ENCODE measurements at places on chromosomes 6 and 20.

DNA sequence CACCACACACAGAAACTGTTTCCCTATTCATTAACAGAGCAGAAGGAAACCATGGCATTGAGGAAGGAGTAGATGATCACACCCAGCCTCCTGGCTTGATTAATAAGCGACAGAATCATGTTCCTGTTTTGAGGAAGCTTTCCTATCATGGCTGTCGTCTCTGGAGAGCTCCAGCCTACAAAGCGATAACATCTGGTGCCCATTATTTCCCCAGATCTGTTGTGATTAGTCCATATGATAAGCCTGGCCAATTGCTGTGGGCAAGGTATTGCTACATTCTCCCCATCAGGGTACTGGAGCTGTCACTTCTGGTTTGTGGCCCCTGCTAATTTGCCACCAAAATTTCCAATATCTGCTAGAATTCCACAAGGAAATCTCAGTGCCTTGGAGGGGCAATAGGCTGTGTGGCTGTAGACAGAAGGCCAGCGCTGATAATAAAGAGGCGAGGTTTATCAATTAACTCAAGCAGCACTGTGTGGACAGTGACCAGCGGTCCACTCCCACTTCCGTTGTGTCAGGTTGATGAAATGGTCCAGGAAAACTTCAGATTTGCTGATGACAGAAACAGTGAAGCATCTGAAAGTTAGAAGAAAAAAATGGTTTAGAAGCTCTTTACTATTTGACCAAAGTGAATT, 66.4 kb downstream of the OLIG3 start:
- no peaks in the 10 kb centered on the region for H3K36me3 ChIP-seq
- H3K4me3 ChIP-seq, result no peak overlapping the region
- no peak for DNase-seq
- peaks cover 24% of the 10 kb centered on the region for H3K4me1 ChIP-seq

DNA sequence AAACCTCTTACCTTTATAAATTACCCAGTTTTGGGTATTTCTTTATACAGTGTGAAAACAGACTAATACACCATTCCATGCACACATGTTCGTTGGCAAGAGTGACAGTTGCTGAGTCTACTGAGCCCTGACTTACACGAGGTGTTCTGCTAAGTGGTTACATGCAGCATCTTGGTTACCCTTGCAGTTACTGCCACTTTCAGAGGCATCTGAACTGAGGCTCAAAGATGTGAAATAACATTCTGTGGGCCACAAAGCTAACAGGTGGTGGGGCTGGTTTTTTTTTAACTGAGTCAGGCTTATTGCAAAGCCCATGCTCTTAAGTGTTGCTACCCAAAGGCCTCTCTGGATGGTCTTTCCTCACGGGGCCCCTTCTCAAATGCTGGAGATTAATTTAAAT, 54.4 kb upstream of the GTSF1L start:
- peak overlapping the region; percentile 50 for H3K27ac ChIP-seq
- peaks cover 15% of the 10 kb centered on the region for H3K4me1 ChIP-seq
- DNase-seq, result no peak
- H3K36me3 ChIP-seq, result peaks cover 19% of the 10 kb centered on the region

DNA sequence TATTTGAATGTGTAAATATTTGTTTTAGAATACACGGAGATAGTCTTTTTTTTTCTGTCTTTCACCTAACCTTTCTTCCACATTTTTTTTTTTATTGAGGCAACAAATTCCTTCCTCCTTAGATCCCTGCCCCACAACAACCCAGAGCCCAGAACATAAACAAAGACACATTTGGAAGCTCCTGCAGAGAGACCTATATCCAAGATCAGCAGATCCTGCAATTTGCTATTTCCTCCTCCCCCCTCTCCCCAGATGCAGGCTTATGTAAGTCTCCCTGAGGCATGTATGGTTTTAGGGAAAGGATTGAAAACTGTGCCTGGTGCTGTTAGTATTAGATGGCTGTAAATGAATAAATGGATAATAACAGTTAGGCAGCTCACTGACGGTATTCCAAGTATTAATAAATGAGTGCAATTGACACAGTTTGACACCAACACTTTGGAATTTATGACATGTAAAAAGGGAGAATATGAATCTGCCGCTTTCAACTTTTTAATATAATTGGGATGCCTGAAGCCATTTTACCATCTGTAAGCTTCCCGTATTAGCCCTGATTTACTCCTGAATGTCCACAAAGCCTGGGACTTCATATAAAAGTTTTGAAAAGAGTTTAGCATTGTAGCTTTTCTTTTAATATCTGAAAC, 608.3 kb upstream of the CITED2 start:
- no peaks in the 10 kb centered on the region for H3K36me3 ChIP-seq
- DNase-seq, result no peak
- H3K4me1 ChIP-seq, result no peaks in the 10 kb centered on the region
- H3K27ac ChIP-seq, result no peak overlapping the region
- no peak overlapping the region for H3K4me3 ChIP-seq

GRCh38 chr6:45483501-45483900, 105.8 kb upstream of the SUPT3H start:
- H3K27ac ChIP-seq, result no peak overlapping the region
- peaks cover 6% of the 10 kb centered on the region for H3K36me3 ChIP-seq
- H3K4me3 ChIP-seq, result no peak overlapping the region
- H3K27me3 ChIP-seq, result no peaks in the 10 kb centered on the region

DNA sequence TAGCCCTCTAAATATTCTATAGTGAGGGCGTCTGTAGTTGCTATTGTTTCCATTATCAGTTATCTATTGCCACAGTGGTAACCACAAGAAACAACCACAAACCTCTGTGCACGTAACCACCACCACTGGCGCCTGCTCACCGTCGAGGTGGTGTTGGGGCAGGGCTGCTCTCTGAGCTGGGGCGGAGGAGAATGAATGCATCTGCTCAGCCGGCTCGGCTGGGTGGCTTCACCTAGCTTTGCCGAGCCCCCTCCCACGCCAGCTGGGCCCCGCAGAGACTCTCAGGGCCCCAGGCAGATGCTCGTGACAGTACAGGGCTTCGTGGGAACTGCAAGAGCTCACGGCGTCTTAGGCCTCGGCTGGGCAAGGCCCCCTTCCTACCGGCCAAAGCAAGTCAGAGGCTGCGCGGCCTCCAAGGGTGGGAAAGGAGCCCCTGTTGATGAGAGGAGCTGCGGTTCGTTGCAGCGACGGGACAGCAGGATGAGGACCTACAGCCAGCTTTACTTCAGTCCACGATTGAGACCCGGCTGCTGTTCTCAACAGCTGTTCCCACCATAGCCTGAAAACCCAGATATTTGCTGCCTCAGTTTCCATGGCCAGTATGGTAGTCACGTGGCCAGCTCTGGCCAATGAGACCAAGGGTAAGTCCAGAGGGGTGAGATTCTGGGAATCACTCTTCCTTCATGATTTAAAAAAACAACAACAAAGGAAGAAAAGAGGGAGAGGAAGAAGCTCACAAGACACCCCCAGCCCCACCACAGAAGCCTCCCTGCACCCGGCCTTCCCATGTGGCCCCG, 120.2 kb upstream of the AFDN start:
- H3K4me1 ChIP-seq, result peaks cover 19% of the 10 kb centered on the region
- H3K27ac ChIP-seq, result peak overlapping the region; percentile 24
- H3K36me3 ChIP-seq, result no peaks in the 10 kb centered on the region

GRCh38 chr20:25178563-25179438, 16.7 kb upstream of the ENTPD6 start:
- no peak overlapping the region for H3K27ac ChIP-seq
- DNase-seq, result no peak
- H3K36me3 ChIP-seq, result peaks cover 12% of the 10 kb centered on the region
- H3K4me1 ChIP-seq, result no peaks in the 10 kb centered on the region
- peaks cover 7% of the 10 kb centered on the region for H3K27me3 ChIP-seq

DNA sequence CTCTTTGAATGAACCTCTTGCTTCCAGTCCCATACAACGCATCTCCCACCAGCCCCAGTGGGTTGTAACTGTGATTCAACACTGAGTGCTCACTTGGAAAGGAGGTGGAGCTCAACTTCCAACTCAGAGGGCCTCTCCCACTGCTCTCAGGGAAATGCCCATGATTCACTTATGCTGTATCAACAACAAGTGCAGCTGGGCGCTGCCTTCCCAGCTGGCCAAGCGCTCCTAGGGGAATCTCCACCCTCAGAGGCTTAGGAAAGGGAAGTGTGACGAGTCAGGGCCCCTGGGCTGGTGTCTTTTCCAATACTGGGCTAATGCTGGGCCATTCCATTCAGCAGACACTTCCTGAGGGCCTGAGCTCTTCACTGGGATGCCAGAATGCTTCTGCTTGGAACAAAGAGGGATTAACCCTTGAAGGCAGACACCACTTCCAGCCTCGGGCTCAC, 8.1 kb upstream of the OCSTAMP start:
- no peaks in the 10 kb centered on the region for H3K27me3 ChIP-seq
- H3K27ac ChIP-seq, result no peak overlapping the region
- H3K4me1 ChIP-seq, result peaks cover 51% of the 10 kb centered on the region
- H3K36me3 ChIP-seq, result no peaks in the 10 kb centered on the region
- peak; percentile 64 for DNase-seq

DNA sequence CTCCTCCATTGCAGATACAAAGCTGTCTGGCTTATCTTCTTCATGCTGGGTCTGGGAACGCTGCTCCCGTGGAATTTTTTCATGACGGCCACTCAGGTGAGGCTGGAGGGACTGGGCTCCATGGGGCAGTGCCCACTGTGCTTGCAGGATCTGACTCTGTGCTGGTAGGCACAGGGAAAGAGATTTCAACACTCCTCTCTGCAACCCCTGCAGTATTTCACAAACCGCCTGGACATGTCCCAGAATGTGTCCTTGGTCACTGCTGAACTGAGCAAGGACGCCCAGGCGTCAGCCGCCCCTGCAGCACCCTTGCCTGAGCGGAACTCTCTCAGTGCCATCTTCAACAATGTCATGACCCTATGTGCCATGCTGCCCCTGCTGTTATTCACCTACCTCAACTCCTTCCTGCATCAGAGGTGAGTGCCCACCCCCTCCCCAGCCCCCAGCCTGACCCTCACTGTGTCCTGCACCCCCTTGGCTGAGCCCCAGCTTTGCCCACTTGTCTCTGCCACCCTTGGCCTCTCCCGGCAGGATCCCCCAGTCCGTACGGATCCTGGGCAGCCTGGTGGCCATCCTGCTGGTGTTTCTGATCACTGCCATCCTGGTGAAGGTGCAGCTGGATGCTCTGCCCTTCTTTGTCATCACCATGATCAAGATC, 6.1 kb downstream of the SLC29A1 start:
- no peaks in the 10 kb centered on the region for H3K27me3 ChIP-seq
- H3K4me1 ChIP-seq, result peaks cover 7% of the 10 kb centered on the region
- H3K4me3 ChIP-seq, result no peak overlapping the region
- H3K36me3 ChIP-seq, result no peaks in the 10 kb centered on the region
- H3K27ac ChIP-seq, result no peak overlapping the region

GRCh38 chr20:2089447-2089846, 12.2 kb upstream of the STK35 start:
- DNase-seq, result no peak
- no peak overlapping the region for H3K4me3 ChIP-seq
- H3K27me3 ChIP-seq, result peaks cover 63% of the 10 kb centered on the region
- H3K36me3 ChIP-seq, result no peaks in the 10 kb centered on the region
- H3K4me1 ChIP-seq, result no peaks in the 10 kb centered on the region
- H3K27ac ChIP-seq, result no peak overlapping the region

DNA sequence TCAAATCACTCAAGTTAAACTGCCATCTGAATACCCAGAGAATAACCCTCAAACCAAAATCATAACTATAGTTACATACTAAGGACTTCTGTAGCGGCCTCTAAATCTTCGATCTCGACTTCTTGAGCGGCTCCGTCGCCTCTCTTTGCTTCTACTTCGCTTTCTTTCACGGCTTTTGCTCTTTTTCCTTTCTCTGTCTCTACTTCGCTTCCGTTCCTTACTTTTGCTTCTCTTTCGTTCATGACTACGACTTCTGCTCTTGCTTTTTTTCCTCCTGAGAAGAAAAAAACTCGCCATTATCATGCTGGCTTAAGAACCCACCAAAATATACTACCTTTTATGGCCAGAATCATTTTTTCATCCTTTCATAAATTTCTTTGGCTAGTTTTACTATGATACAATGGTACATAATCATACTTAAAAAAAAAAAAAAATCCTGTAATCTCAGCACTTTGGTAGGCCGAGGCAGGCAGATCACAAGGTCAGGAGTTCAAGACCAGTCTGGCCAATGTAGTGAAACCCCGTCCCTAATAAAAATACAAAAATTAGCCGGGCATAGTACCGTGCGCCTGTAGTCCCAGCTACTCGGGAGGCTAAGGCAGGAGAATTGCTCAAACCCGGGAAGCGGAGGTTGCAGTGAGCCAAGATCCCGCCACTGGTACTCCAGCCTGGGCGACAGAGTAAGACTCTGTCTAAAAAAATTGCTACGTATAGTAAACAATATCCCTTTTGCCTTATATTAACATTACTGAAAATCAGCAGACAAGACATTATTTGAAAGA, 10.0 kb downstream of the RBM39 start:
- H3K27me3 ChIP-seq, result no peaks in the 10 kb centered on the region
- peaks cover 45% of the 10 kb centered on the region for H3K4me1 ChIP-seq
- H3K27ac ChIP-seq, result no peak overlapping the region
- peaks cover 36% of the 10 kb centered on the region for H3K36me3 ChIP-seq
- DNase-seq, result no peak
- peak overlapping the region; percentile 24 for H3K4me3 ChIP-seq

DNA sequence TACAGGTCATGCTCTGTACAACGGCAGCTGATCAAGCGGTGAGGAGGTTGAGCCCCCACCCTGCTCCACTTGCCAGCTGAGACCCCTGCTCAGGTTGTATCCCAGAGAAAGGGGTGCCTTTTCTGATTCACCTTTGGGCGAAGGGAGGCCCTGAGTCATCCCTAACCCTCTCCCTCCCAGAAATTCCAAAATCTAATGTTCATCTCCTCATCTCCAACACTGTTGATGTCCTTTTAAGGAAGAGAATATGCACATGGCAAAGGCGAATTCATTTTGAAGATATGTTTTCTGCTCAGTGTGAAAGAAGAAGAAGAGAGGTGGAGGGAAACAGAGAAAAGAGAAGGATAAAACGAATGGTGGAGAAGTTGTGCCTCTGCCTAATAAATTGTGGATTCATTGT, 120.5 kb downstream of the SCML4 start:
- peaks cover 15% of the 10 kb centered on the region for H3K4me1 ChIP-seq
- H3K27ac ChIP-seq, result no peak overlapping the region
- no peak overlapping the region for H3K4me3 ChIP-seq
- DNase-seq, result no peak
- H3K27me3 ChIP-seq, result no peaks in the 10 kb centered on the region
- no peaks in the 10 kb centered on the region for H3K36me3 ChIP-seq

GRCh38 chr20:772806-773205, 4.5 kb upstream of the SLC52A3 start:
- H3K4me1 ChIP-seq, result no peaks in the 10 kb centered on the region
- no peak overlapping the region for H3K27ac ChIP-seq
- no peak for DNase-seq

GRCh38 chr20:42164121-42164890, 546.1 kb upstream of the CHD6 start:
- H3K4me1 ChIP-seq, result no peaks in the 10 kb centered on the region
- DNase-seq, result no peak
- no peak overlapping the region for H3K4me3 ChIP-seq
- H3K36me3 ChIP-seq, result no peaks in the 10 kb centered on the region

- peaks cover 10% of the 10 kb centered on the region for H3K27me3 ChIP-seq
- peak overlapping the region; percentile 60 for H3K4me3 ChIP-seq
- peaks cover 17% of the 10 kb centered on the region for H3K4me1 ChIP-seq
- peak overlapping the region; percentile 48 for H3K27ac ChIP-seq
Observed at GRCh38 chr6:110545081-110545872, 68.9 kb upstream of the SLC22A16 start.
